ENCODE measurements at places on chromosomes 16 and 17.

DNA sequence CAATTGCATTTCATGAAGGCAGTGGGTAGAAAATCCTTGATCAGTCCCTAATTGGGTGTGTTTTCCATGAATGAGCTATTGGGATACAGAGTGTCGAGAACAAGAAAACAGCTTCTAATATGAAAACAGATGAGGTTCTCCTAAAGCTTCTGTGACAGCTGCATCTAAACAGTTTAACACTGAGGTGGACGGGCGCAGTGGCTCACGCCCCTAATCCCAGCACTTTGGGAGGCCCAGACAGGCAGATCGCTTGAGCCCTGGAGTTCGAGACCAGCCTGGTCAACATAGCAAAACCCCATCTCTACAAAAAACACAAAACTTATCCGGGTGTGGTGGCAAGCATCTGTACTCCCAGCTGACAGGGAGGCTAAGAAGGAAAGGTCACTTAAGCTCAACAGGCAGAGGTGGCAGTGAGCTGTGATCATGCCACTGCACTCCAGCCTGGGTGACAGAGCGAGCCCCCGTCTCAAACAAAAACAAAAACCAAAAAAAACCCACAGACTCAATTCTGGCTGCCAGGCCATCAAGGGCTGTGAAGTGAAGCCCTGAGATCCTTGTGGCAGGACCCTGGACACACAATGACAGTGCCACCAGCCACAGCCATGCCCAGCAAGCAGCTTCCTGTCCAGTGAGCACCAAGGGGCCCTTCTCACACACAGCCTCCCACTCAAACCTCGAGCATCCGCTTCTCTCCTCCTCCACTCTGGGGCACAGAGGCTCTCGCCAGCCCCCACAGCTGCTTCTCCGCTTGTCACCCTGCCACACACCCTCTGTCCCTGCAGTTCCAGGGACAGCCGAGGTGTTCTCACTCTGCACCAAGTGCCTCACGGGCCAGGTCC is 44.0 kb downstream of the ANKRD11 start:
- DNase-seq: no peak

GRCh38 chr16:57846078-57846697 is 43.9 kb upstream of the KIFC3 start:
- no peak for DNase-seq

DNA sequence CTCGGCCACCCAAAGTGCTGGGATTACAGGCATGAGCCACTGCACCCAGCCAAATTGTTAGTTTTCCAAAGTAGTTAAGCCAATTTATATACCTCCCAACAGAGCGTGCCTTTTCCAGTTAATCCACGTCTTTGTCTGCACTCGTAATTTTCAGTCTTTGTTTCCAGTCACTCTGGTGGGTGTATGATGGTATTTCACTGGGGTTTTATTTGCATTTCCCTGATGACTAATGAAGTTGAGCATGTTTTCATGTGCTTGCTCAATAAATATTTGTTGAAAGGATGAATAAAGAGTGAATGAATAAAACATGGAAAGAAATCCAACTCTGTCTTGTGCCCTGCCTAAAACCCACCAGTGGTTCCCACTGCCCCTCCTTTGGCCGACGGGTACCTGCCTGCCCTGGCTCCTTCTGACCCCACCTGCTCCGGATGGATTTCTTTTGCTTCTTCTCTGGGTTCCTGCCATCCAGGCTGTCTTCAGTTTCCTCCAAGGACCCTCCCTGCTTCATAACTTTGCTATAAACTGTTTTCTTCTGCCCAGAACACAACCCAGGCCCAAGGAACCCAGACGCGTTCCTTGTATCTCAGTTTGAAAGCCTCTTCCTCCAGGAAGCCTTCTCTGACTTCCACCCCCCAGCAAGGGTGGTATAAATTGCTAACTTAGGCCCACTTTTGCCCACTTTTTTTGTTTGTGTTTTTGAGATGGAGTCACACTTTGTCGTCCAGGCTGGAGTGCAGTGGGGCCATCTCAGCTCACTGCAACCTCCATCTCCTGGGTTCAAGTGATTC is 3.0 kb upstream of the ABCC1 start:
- DNase-seq: no peak

GRCh38 chr16:56866955-56867830 is 2.2 kb downstream of the SLC12A3 start:
- DNase-seq: peak; percentile 52

- no peak for DNase-seq
Observed at GRCh38 chr16:26816885-26817571, 249.7 kb upstream of the C16orf82 start.

DNA sequence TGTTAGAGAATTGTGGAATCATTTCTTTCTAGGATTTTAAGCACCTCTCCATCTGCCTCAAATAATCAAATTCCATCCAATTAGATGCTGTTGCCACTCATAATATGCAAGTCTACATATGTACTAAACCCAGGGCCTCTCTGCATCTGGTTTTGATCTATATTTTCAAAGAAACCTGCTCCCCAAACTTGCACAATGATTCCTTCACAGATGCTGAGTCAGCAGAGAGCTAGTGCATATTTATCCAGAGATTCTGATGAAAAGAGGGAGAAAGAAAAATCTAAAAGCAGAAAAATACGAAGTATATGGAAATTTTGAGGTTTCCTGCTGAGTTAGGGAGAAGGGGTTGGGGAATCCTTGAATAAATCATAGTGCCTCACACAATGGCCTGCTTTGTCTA is 235.1 kb upstream of the RBFOX1 start:
- no peak for DNase-seq

- no peak for DNase-seq
Observed at GRCh38 chr17:68612209-68612922, 11.2 kb upstream of the FAM20A start.

- DNase-seq: peak; percentile 17
Observed at GRCh38 chr17:39027455-39028035, 60.3 kb upstream of the FBXO47 start.

Data from HuH-7 (cell line).